ENCODE measurements at places on chromosomes 2 and 18.

- DNase-seq, result no peak
Observed at GRCh38 chr2:134454931-134455330, 201.1 kb downstream of the MGAT5 start.

DNA sequence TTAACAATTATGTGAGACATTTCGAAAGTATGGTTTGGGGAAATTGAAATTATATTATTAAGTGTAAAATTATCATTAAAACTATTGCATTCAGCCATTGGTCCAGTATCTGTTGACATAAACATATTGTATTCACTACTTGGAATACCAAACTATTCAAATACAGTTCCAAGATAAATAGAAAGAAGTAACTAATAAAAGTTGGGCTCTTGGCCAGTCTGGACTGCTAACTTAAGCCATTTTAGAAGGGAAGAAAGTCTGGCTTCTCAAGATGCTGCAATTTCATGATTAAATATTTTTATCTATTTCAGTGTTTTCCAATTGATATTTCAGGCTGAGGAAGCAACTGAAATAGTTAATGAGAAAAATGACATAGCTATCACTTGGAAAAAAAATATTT lies 109.8 kb upstream of the CHRNA1 start:
- DNase-seq, result no peak

GRCh38 chr2:42901076-42901640 lies 108.8 kb upstream of the HAAO start:
- DNase-seq, result no peak

- DNase-seq, result no peak
Observed at GRCh38 chr2:120231974-120232635, 8.9 kb upstream of the TMEM185B start.

GRCh38 chr2:80863147-80863714 lies 558.7 kb upstream of the LRRTM1 start:
- DNase-seq, result no peak
